ENCODE measurements at places on chromosomes 5 and 9. TPM values are rescaled to one million over a fixed set of nuclear protein-coding genes. Genes with fewer than 3 reads are reported as not detected.

The C5orf52 gene
- polyA plus RNA-seq: not detected

The NDUFS4 gene
- polyA plus RNA-seq: 28.4 TPM

The ESM1 gene
- polyA plus RNA-seq: not detected

The REEP2 gene
- not detected for polyA plus RNA-seq

- H3K4me3 ChIP-seq: no peak overlapping the region
- DNase-seq: no peak
- H3K36me3 ChIP-seq: no peaks in the 10 kb centered on the region
- no peak overlapping the region for H3K27ac ChIP-seq
- H3K4me1 ChIP-seq: no peaks in the 10 kb centered on the region
- no peaks in the 10 kb centered on the region for H3K27me3 ChIP-seq
These were observed 89.6 kb upstream of the LRRTM2 start for GRCh38 chr5:138964647-138965201.

DNA sequence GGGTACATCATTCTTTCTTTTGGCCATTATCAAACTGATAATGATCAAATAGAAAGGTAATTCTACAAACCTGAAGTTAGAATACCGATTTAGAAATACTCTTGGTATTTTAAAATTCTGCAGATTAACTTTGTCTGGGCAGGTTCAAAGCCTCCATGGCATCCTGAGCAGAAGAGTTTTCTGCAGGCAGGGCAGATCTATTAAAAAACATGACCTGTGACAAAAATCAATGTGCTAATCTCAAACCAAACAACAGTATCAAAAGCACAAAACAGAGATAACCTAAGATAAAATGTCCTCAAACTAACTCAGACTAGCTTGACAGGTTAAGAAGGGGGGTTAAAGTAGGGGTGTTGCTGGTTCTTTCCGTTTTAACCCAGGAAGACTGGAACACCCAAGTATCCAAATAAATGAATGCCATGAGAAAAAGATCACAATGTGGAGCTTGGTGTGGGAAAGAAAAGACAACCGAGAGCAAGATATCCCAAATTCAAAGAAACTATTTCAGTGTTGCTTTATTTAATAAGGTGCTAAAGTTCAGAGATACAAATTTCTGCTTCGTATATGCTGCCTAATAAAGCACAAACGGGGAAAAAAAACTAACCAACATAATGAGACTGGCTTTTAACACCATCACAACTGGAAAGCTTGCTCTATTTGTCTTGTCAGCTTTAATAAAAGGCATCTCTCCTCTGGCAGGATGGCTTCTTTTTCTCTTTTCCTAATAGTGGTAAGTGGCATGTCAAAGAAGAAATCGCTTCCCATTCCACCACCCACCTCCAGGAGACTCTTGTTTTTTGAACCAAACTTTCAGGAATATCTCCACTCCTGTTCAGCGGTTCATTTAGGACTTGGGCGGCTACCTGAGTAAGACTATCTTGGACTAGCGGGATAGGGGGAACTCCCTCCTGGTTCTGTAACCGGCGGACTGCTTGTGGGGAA is 2.3 kb downstream of the EFNA5 start:
- H3K4me1 ChIP-seq: peaks cover 31% of the 10 kb centered on the region
- no peak for DNase-seq
- no peak overlapping the region for H3K27ac ChIP-seq
- no peak overlapping the region for H3K4me3 ChIP-seq
- no peaks in the 10 kb centered on the region for H3K36me3 ChIP-seq

DNA sequence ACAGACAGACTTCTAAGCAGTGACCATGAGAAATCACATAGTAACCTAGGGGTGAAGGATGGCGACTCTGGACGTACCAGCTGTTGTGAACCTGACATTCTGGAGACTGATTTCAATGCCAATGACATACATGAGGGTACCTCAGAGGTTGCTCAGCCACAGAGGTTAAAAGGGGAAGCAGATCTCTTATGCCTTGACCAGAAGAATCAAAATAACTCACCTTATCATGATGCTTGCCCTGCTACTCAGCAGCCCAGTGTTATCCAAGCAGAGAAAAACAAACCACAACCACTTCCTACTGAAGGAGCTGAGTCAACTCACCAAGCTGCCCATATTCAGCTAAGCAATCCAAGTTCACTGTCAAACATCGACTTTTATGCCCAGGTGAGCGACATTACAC is 38.0 kb upstream of the CCDC152 start:
- DNase-seq: no peak
- H3K4me3 ChIP-seq: no peak overlapping the region
- H3K27me3 ChIP-seq: no peaks in the 10 kb centered on the region
- H3K4me1 ChIP-seq: peaks cover 7% of the 10 kb centered on the region
- H3K36me3 ChIP-seq: no peaks in the 10 kb centered on the region

- H3K4me3 ChIP-seq: no peak overlapping the region
- no peaks in the 10 kb centered on the region for H3K4me1 ChIP-seq
- H3K36me3 ChIP-seq: no peaks in the 10 kb centered on the region
- H3K27me3 ChIP-seq: no peaks in the 10 kb centered on the region
- no peak overlapping the region for H3K27ac ChIP-seq
- no peak for DNase-seq
These were observed 424.7 kb downstream of the RAB3C start for GRCh38 chr5:59007460-59008063.

DNA sequence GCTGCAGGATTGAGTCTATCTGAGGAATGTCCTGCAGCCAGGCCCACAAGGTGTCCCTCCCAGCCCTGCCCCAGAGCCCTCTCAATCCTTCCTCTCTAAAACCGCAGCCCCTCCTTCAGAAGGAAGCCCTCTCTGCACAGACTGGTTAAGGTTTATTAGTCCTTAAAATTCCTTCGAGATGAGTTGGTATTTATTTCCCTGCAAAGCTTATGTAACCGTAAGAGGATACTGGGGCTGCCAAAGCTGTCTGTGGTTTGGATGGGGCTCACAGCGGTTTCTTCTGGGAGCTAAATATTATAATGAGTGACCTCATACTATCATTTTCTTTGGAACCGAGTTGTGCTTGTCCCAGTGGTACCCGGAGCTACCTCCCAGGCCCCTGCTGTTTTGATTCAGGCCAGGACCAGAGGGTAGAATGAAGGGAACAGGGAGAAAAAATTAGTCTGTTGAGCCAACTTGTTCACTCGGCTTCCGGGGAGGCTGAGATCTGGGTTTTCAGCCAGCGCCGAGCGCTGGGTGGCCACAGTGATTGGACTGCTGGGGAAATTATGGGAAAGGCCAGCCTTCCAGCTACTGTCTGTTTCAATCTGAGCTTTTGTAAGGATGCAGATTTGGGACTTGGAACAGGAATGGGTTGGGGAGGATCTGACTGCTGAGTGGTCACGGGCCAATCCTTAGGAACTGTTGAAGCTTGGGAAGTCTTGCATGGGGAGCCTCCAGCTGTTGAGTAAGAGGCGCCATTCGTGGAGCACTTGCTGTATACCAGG is 107.5 kb downstream of the NDFIP1 start:
- no peaks in the 10 kb centered on the region for H3K27me3 ChIP-seq
- no peaks in the 10 kb centered on the region for H3K36me3 ChIP-seq
- H3K4me3 ChIP-seq: no peak overlapping the region
- no peak for DNase-seq
- no peak overlapping the region for H3K27ac ChIP-seq
- H3K4me1 ChIP-seq: no peaks in the 10 kb centered on the region

DNA sequence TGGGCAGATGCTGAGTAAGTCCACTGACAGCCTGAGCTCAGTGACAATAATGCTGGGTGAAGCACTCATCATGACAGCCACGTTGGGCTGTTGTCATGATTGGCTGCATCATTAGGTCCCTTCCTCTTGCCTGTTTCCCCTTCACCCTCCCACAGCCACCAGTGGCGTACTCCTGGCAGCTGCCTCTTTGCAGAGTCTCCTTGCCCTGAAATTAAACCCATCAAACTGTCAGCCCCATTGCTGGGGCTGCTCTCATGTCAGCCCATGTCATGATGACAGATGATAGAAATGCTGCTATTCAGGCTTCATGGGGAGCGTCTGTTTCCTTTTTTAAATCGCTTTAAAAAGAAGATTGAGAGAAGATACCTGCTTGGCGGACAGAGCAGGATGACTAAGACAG is 327.4 kb downstream of the AGTPBP1 start:
- H3K4me3 ChIP-seq: no peak overlapping the region
- DNase-seq: no peak
- no peaks in the 10 kb centered on the region for H3K27me3 ChIP-seq

DNA sequence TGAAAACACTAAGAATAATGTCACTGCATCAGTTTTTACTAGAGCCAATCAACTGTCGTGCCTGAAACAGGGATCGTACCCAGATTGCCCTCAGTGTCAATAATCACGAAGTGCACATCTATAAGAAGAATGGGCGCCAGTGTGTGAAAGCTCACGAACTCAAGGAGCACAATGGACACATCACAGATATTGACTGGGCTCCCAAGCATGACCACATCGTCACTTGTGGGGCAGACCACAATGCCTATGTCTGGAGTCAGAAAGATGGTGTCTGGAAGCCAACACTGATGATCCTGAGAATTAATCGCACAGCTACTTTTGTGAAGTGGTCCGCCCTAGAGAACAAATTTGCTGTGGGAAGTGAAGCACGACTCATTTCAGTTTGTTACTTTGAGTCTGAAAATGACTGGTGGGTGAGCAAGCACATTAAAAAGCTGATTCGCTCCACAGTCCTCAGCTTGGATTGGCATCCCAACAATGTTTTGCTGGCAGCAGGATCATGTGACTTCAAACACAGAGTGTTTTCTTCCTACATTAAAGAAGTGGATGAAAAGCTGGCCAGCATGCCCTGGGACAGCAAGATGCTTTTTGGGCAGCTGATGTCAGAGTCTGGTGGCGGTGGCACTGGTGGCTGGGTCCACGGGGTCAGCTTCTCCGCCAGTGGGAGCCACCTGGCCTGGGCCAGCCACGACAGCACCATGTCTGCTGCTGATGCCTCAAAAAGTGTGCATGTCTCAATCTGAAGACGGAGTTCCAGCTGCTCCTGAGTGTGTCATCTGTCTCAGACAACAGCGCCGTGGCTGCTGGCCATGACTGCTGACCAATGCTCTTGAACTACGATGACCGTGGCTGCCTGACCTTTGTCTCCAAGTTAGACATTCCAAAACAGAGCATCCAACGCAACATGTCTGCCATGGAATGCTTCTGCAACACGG is 32.2 kb downstream of the NSA2 start:
- no peak for DNase-seq
- no peak overlapping the region for H3K27ac ChIP-seq

DNA sequence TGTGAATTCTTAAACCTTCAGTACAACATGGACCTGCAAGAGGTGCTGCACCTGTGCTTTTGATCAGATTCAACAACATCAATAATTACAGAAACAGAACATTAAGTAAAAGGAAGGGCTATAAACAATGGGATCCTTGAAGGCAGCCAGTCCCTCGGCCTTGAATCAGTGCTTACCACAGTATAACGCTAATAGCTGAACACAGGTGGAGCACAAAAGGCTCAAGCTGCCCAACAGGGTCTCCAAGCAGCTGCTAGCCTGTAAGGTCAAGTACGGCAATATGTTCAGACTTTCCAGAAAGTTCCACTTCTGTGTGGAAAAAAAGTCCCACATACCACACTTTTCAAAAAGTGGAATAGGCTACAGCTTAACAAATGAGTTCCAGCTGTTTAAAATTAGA is 61.9 kb upstream of the ITGA1 start:
- no peak overlapping the region for H3K4me3 ChIP-seq
- H3K36me3 ChIP-seq: no peaks in the 10 kb centered on the region
- H3K4me1 ChIP-seq: no peaks in the 10 kb centered on the region
- no peak overlapping the region for H3K27ac ChIP-seq
- H3K27me3 ChIP-seq: no peaks in the 10 kb centered on the region
- no peak for DNase-seq

GRCh38 chr9:123028973-123029372 is 4.5 kb upstream of the GPR21 start:
- H3K27ac ChIP-seq: no peak overlapping the region
- H3K4me3 ChIP-seq: no peak overlapping the region
- peaks cover 14% of the 10 kb centered on the region for H3K4me1 ChIP-seq
- H3K27me3 ChIP-seq: no peaks in the 10 kb centered on the region

DNA sequence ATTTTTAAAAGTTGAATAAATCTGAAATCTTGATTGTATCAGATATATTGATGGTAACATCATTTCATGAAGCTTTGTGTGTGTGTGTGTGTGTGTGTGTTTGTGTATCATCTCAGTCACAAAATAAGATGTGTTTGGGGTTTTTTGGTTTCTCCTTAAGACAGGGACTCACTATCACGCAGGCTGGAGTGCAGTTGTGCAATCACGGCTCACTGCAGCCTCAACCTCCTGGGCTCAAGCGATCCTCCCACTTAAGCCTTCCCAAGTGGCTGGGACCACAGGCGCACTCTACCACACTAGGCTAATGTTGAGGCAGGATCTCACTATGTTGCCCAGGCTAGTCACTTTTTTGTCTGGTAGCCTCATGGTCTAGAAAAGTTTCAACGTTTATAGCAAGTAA is 83.4 kb upstream of the DMRT1 start:
- H3K36me3 ChIP-seq: no peaks in the 10 kb centered on the region
- DNase-seq: no peak
- no peak overlapping the region for H3K27ac ChIP-seq
- no peak overlapping the region for H3K4me3 ChIP-seq

- no peak for DNase-seq
- H3K4me1 ChIP-seq: no peaks in the 10 kb centered on the region
- H3K4me3 ChIP-seq: no peak overlapping the region
- no peaks in the 10 kb centered on the region for H3K27me3 ChIP-seq
- H3K36me3 ChIP-seq: no peaks in the 10 kb centered on the region
- H3K27ac ChIP-seq: no peak overlapping the region
These were observed 935.9 kb upstream of the COX7C start for GRCh38 chr5:85681871-85682270.

Measured in B cell (primary cell).